IPS-NIHi11 (cell line): ENCODE measurements at places on chromosomes 1 and 21.

- DNase-seq: no peak
These were observed 31.7 kb upstream of the RGS16 start for GRCh38 chr1:182635871-182636270.

DNA sequence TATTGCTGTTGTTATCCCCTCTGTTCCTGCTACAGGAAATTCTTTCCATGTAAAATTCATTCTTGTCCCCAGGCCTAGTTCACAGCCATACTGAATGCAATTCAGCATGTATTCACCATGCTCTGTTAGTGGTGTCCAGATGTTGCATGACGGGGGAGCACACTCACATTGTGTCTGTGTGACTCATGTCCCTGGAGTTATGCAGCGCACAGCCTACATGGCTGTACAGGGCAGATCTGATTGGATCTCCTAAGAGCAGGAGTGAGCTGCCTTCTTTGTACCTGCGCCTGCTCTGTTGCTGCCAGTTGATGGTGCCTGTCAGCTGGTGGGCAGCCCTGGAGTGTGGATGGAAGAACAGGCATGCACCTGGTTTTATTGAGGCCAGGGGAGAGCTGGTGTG is 17.6 kb downstream of the HTR6 start:
- no peak for DNase-seq

GRCh38 chr1:86214605-86215004 is 58.0 kb upstream of the COL24A1 start:
- DNase-seq: no peak

GRCh38 chr1:151156515-151156819 is at the start of gene TNFAIP8L2:
Gene TNFAIP8L2 (plus strand): TSS chr1:151156649. CDS start chr1:151158698, 2,049 bp downstream.
- DNase-seq: no peak

DNA sequence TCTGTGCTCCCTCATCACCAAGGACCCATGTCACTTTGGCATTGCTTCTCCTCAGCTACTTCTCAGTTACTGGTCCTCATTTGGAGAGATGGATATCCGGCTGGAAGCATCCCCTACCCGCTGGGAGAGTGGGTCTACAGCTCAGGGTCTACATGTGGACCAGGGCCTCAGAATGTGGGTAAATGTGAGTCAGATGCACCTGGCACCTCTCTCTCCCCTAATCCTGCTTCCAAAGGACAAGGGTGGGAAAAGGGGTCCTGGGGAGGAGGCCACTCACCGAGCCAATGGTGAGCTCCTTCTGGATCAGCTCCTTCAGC is 908 bp downstream of the S100A6 start:
- no peak for DNase-seq

DNA sequence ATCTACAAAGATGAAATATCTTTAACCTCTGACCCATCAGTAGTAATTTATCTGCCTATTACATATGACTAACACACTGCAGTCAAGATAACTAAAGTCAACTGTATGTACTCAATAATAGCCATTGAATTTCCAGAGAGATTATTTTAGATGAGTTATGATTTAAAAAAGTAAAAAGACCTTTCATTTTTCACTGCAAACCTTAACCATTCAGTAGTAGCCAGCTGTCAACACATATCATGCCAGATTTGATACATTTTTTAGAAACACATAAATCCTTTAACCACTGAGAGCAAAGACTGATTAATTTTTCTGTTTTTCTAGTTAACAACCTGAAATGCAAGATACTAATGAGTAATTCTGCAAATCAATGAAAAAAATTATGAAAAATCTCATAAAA is 31.0 kb downstream of the PALMD start:
- no peak for DNase-seq

GRCh38 chr1:197614916-197615692 is 160.2 kb downstream of the DENND1B start:
- DNase-seq: peak; percentile 37

GRCh38 chr1:160358073-160358472 is 8.8 kb upstream of the NHLH1 start:
- DNase-seq: no peak

DNA sequence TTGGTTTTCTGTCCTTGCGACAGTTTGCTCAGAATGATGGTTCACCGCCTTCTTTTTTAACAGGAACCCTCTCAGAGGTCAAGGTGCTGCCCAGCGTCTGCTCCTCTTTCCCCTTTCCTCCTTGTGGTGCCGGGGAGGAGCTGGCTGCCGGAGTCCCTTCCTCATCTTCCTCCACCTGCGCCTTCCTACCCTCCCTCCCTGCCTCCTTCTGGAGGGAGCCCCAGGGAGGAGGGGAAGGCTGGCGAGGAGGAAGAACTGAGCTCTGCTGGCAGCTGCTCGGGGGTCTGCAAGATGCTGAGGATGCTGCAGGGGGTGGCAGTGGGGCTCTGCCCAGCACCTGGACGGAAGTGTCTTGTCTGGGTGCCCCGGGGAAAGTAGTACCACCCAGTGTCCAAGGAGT is 31.2 kb downstream of the BACE2 start:
- no peak for DNase-seq

GRCh38 chr1:1958071-1958541 is 39.0 kb upstream of the TMEM52 start:
- DNase-seq: no peak
